ENCODE measurements at places on chromosomes 2 and 18.

DNA sequence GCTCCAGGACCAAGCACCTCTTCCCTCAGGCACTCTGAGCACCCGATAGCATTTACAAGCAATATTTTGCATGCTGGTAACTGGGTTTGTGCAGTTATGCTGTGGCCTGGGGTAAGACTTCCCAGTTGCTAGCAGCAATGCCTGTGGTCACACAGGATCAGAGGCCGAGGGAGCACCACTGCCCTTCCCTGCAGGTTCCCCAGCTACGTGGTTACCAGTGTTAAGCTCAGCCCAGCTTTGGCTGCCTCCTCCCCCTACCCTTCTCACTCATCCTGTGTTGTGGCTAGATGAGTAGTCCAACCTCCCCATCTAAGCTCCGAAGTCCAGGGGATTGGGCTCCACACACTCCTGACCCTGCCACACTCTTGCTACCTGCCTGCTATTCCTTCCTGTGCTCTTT is 141.1 kb downstream of the CELF4 start:
- no peak overlapping the region for H3K27ac ChIP-seq
- DNase-seq: no peak
- no peaks in the 10 kb centered on the region for H3K27me3 ChIP-seq
- no peaks in the 10 kb centered on the region for H3K36me3 ChIP-seq

- H3K4me3 ChIP-seq: no peak overlapping the region
- no peaks in the 10 kb centered on the region for H3K27me3 ChIP-seq
- no peaks in the 10 kb centered on the region for H3K36me3 ChIP-seq
- no peak for DNase-seq
- no peak overlapping the region for H3K27ac ChIP-seq
Observed at GRCh38 chr2:119231975-119232665, 8.5 kb downstream of the STEAP3 start.

DNA sequence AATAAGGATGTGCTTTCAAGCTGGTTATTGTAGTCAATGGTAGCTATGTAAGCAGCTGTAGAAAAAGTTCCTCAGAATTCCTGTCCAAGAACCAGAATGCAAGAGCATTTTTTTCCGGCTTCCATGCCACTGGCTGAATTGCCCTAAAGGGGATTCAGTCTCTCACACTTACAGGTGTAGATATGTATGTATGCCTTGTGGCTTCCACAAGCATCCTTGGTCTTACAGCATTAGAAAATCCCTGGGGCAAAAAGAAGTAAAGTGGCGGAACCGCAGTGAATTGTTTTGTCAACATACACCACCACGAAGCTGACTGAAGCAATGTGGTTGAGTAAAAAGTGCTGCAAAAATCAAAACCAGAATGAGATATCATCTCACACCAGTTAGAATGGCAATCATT is 54.6 kb downstream of the FANCL start:
- no peak for DNase-seq
- no peaks in the 10 kb centered on the region for H3K4me1 ChIP-seq
- no peaks in the 10 kb centered on the region for H3K36me3 ChIP-seq
- H3K27me3 ChIP-seq: no peaks in the 10 kb centered on the region
- no peak overlapping the region for H3K27ac ChIP-seq
- H3K4me3 ChIP-seq: no peak overlapping the region

DNA sequence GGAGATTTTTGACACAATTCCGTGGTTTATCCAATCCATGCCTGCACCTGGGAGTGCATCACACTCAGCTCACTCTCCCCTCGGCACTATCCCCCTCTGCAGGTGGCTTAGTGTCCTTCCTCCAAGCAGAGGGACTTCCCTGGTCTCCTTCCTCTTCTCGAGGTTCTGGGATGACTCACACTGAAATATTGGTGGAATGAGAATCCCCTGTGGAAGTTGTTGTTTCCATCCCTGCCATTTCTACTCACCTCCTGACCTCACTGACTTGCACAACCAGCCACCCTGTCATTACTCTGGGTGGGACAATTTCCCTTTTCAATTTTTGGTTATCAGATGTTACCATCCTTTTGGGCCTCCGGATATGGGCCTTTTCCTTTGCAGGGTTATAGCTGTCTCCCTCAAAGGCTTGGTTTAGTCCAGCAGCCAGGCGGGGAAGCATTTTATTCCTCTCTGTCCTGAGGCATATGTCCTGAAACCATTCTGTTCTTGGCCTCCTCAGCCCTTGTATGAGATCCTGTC is 59.9 kb downstream of the PTPRM start:
- H3K4me3 ChIP-seq: no peak overlapping the region
- no peak overlapping the region for H3K27ac ChIP-seq
- no peaks in the 10 kb centered on the region for H3K27me3 ChIP-seq
- no peak for DNase-seq
- H3K36me3 ChIP-seq: no peaks in the 10 kb centered on the region

Data from thoracic aorta (tissue), 2 donors.